ENCODE measurements at places on chromosomes 1 and 21. TPM values are rescaled to one million over a fixed set of nuclear protein-coding genes. Genes with fewer than 3 reads are reported as not detected.

- no peak overlapping the region for H3K4me3 ChIP-seq
- no peak for DNase-seq
- no peaks in the 10 kb centered on the region for H3K27me3 ChIP-seq
- no peak overlapping the region for H3K27ac ChIP-seq
- peaks cover 41% of the 10 kb centered on the region for H3K4me1 ChIP-seq
These were observed 2.2 kb upstream of the TOE1 start for GRCh38 chr1:45337630-45338325.

GRCh38 chr1:37449936-37450335 lies 24.4 kb upstream of the ZC3H12A start:
- H3K27ac ChIP-seq: no peak overlapping the region
- H3K36me3 ChIP-seq: no peaks in the 10 kb centered on the region
- no peaks in the 10 kb centered on the region for H3K27me3 ChIP-seq
- peaks cover 14% of the 10 kb centered on the region for H3K4me1 ChIP-seq
- H3K4me3 ChIP-seq: no peak overlapping the region

DNA sequence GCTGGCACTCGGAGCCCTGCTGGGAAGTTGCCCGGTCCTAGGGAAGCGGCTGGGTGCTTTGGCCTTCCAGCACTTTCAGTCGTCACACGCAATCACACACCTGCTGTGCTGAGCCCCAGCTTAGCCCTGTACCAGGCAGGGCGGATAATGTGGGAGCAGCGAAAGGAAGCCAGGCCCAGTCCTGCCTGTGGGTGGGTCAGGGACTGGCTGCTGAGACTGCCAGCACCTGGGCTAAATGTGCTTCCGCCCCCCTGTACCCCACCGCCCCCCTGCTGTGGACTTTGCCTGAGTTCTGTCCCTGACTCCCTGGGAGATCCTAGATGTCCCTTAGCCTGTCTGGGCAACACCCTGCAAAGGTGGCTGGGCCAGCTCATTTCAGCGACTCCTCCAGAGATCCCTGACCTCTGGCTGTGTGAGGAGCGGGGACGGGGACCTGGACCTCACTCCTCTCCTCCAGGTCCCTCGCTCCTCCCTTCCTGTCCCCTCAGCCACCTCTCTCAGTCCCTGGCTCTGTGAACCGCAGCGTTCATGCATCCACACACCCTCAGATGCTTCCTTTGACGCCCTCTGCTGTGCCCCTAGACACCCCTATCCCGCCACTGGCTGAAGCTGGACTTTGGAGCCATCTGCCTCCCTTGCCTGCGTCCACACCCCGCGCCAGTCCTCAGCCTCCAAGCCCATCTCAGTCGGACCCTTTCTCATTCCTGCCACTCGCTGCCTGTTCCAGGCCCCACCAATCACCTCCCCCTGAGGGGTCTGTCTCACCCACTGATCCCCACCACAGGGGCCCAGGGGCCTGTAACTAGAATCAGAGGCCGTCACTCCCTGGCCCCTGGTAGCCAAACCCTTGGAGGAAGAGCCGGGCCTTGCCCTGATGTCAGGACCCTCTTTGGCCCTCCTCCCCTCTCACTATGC lies 1.4 kb downstream of the MMEL1 start:
- no peak for DNase-seq
- H3K4me1 ChIP-seq: no peaks in the 10 kb centered on the region
- H3K36me3 ChIP-seq: no peaks in the 10 kb centered on the region
- peaks cover 8% of the 10 kb centered on the region for H3K27me3 ChIP-seq

The SYCP1 gene
- not detected for total RNA-seq

The FCRL3 gene
- total RNA-seq: 8.5 TPM

- H3K27me3 ChIP-seq: no peaks in the 10 kb centered on the region
- H3K36me3 ChIP-seq: no peaks in the 10 kb centered on the region
- no peak within 1 kb of the TSS for H3K27ac ChIP-seq
- H3K4me3 ChIP-seq: no peak within 1 kb of the TSS
These were observed at the start of gene DMRTB1 for GRCh38 chr1:53459321-53460175. DMRTB1 (plus strand) TSS chr1:53459399; CDS start chr1:53459454, 55 bp downstream.

The RPE65 gene
- not detected for total RNA-seq

The FAM3B gene
- not detected for total RNA-seq

The PCAT6 gene
- not detected for total RNA-seq

The ZNF683 gene
- total RNA-seq: 2.7 TPM

The RGS21 gene
- total RNA-seq: not detected

GRCh38 chr1:7265771-7266371 lies 480.6 kb downstream of the CAMTA1 start:
- no peak overlapping the region for H3K4me3 ChIP-seq
- no peaks in the 10 kb centered on the region for H3K27me3 ChIP-seq
- H3K4me1 ChIP-seq: no peaks in the 10 kb centered on the region
- H3K27ac ChIP-seq: no peak overlapping the region

GRCh38 chr1:115879977-115880376 lies 39.1 kb upstream of the NHLH2 start:
- no peaks in the 10 kb centered on the region for H3K36me3 ChIP-seq
- no peak for DNase-seq
- H3K27me3 ChIP-seq: no peaks in the 10 kb centered on the region

The RGS4 gene
- not detected for total RNA-seq

All from CD8-positive, alpha-beta memory T cell (primary cell).